ENCODE measurements at places on chromosomes 5 and 9.

- no peak for DNase-seq
Measured at GRCh38 chr5:104241046-104241445, 678.5 kb upstream of the NUDT12 start.

DNA sequence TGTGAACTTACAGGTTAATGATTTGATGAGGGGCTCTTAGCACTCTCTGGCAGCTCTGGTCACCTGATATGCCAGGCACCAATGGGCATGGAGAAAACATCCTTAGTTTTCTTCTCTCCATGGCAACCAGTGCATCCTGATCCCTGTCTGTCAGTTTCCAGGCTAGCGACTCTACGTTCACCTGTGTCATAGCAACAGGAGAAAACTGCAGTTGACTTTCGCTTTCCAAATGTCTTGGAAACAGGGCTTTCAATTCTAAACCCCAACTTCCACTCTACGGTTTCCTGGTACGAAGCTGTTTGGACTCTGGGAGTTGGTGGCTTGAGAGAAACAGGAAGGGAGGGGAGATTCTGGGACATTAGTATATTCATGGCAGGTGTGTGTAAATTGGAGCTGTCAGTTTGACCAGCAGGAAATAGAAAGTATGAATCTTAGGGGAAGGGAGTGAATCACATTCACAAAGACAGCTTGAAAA is 74.4 kb downstream of the SLC28A3 start:
- no peak for DNase-seq

DNA sequence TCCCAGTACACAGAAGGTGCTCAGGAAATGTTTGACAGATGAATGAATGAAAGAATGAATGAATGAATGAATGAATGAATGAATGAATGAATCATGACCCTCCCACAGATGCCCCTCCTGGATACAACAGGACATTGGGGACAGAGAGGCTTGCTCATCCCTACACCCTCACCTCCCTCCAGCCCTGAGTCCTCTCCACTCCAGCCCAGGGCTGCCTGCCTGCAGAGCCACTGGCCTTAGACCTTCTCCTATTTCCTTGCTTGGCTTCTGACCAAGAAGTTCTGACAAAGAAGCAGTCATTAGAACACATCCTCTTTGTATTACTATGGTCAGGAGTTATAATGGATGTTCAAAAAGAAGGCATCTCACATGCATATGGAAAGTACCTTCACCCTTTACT is 240.7 kb upstream of the DAPK1 start:
- no peak for DNase-seq

GRCh38 chr5:170628028-170628427 is 124.2 kb downstream of the KCNIP1 start:
- DNase-seq = no peak

- peak; percentile 90 for DNase-seq
Measured at GRCh38 chr9:27726244-27727081, 153.2 kb upstream of the C9orf72 start.

DNA sequence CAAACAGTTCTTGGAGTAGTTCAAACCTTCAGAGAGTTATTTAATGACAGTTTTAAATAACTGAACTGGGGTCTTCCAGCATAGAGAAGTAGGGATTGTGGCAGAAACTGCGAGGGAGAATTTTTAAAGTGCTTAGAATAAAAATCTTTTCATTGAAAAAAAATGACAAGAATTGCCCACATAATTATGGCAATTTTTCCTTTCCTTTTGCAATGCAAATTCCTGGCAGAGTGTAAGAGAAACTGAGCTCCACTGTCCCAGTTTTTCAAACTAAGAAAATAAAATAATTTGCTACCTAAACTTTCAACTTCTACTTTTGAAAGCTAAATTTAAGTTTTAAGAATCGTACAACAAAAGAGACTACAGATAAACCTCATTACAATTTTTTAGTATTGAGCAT is 2.3 kb upstream of the PTGER4 start:
- no peak for DNase-seq

DNA sequence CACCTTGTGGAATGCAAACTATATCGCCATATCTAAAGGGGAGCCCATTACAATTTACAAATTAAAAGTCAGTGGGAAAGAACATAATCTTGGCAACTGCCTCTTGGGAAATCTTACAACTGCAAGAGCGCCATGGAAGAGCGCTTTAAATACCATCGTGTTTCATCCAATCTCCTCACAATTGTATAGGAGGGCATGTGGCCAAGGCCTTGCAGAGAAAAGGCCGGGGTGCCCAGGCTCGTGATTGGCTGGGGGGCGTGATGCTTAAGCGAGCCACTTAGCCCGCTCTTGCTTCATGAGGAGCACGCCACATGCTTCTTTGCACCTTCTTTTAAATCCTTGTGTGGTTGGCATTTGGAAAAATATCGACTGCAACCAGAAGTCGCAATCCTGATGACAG is 69.8 kb upstream of the NFIB start:
- DNase-seq = no peak

- DNase-seq = no peak
Measured at GRCh38 chr9:136745389-136746154, 2.8 kb downstream of the LCN6 start.

DNA sequence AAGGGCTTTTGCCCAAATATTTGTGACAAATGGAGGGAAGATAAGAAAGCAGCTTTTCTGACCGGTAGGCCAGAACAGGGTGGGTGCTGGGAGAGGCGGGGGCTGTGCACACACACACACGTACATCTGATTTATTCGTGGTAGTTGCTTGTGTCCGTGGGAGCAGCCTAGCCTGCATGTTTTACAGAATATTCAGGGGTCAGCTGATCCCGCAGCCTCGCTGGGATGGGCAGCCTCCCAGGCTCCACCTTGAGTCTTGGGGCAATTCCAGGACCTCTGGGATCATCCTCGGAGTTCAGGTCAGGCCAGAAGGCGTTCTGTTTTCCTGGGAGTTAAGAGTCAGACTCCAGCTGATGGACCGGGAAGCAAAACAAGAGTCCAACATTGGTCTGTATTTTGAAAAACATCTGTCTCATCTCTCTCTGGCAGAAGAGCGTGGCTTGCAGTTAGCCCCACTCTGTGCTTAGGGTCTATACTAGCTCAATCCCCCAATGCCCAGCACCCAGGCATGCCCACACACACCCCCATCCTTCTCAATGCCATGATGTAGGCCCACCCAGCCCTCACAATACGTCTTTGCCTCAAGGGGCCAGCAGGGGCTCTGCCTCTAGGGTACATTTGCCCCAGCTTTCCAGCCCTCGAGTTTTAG is 210.6 kb downstream of the GOLPH3 start:
- no peak for DNase-seq

DNA sequence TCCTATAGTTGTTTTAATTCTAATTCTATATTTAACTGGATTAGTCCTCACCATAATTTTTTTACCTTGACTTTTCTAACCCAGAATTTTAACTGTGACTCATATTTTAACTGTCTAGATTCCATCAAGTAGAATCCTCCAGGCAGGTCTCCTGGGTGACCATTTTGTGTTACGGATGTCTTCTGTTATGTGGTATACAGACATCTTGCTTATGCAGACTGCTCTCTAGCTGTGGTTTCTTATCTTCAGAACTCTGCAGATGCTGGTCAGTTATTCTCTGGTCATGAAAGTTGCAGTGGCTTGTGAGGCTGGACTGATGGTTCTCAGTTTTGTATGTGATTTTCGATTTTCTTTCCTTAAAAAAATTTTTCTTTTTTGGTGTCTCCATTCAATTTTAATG is 139.4 kb downstream of the ATG10 start:
- no peak for DNase-seq

DNA sequence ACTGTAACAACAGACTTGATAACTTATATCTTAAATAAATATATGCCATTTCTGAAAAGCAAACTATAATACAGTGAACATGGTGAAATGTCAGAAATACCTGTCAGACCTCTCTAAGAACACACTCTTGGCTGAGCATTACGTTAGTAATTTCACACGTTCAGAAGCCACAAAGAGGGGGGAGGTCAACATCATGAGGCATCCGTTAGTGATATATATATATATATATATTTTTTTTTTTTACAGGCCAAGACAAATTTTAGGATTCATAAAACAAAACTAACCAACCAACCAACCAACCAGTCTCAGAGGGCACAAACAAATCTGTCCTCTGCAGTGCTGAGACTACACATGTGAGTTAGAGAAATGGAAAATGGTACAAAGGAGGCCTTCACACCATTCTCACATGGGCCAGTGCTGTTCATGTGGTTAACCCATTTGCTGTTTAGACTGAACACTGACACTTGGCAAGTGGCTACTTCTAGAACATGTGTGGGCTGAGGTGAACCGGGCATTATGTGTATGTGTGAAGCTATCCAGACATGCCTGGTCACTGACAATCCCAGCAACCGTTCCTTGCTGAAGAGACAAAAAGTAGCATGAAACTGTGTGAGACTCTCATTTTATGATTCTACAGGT is 54.5 kb downstream of the ELL2 start:
- DNase-seq = no peak

DNA sequence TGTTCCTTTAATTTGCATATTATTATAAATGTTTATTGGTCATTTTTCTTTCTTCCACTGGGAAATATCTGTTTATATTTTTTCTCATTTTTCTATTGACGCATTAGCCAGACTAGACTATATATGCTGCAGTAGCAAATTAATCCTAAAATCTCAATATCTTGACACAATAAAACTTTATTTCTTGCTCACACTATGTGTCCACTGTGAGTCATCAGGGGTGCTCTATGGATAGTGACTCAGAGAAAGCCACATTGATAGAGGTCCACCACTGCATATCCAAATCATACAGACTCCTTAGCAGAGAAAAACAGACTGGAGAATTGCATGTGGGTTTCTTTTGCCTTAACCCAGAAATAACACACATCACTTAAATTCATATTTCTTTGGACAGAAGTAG is 20.8 kb downstream of the OR1L3 start:
- no peak for DNase-seq

DNA sequence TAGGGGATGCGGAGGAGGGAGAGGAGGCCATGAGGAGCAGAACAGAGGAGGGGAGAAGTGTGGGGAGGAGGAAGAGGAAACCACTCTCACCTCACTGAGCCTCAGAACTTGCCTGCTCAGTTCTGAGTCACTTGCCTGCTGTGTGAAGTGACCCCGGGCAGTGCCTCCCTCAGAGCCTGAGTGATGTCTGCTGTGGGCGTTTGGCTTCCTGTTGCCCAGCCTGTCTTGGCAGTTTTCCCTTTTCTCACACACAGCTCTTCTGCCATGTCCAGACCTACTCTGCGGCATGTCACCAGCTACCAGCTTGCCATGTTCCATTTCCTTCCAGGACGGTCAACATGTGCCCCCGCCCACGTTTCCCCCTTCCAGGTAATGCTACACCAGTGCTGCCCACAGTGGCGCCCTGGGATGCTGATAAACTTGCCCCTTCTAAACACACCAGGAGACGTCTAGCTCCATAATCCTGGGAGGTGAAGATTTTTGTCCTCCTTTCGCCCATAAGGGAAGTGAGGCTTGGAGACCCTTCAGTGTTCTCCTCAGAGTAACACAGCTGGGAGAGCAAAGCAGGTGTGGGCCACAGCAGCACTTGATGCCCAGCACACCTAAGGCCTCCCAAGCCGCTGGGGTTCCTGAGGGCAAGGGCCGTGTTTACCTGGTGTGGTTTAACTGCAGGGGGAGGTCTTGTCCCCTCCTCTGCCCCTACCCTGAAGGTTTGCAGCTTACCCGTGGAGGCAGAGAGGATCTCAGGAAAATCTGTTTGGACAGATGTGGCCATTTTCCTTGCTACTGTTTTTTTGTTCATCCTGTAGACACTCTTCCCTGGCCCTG is 63.8 kb upstream of the RNF130 start:
- DNase-seq = peak; percentile 94
